Renal pelvis (tissue), 12 donors: ENCODE measurements at places on chromosomes 11 and 22.

DNA sequence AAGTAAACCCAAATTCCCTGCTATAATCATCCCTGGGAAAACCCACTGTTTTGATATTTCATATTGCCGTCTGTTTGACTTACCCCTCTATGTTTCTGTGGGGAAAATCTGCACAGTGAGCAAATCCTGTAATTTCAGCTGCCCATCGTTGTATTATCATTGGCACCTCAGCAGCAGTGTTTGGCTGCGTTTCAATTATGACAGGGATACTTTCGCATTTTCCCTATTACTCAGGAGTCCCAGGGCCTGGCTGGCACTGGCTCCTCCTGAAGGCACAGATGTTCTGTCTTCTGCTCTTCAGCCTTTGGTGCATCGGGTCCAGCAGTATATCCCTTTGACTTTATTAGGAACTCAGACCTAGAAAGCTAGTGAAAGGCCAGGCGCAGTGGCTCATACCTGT is 12.2 kb upstream of the MMP12 start:
- DNase-seq, result no peak

DNA sequence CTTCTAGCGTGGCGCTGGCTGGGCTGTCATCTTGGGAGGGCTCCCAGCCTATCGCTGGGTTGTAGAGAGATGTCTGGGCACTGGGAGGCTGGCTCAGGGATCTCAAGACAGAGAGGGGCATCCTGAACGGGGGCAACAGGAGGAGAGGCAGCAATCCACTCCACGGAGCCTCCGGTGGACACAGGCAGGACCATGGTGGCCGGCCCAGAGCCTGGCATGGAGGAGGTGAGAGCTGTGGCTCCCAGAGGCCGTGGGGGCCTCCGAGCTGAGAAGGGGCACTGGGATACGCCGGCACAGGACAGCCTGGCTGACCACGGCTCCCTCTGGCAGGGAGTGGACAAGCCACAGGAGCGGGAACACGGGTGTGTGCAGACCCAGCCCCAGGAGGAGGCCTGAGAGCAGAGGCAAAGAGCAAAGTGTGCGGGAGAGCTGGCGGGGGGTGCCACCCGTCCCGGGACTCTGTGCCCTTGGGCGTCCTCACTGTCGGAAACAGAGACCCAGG is 9.1 kb downstream of the MRGPRF start:
- DNase-seq, result no peak

DNA sequence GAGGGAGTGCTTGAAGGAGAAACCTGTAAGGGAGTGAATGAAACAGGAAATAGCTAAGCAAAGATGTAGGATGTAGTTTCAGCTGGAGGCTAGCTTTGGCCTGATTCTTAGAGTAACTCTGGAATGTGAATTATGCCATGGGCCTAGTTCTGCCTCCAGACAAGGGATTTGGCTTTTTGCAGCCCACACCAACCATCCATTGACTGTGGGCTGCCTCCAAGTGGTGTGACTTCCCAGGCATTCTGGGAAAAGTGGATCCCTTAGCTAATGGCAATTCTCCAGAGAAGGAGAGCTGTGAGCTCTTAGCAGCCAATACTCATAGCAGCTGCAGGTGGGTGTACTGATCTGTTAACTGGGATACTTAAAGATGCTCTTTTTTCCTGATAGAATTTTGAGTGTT is 2.0 kb upstream of the OR9I1 start:
- no peak for DNase-seq

DNA sequence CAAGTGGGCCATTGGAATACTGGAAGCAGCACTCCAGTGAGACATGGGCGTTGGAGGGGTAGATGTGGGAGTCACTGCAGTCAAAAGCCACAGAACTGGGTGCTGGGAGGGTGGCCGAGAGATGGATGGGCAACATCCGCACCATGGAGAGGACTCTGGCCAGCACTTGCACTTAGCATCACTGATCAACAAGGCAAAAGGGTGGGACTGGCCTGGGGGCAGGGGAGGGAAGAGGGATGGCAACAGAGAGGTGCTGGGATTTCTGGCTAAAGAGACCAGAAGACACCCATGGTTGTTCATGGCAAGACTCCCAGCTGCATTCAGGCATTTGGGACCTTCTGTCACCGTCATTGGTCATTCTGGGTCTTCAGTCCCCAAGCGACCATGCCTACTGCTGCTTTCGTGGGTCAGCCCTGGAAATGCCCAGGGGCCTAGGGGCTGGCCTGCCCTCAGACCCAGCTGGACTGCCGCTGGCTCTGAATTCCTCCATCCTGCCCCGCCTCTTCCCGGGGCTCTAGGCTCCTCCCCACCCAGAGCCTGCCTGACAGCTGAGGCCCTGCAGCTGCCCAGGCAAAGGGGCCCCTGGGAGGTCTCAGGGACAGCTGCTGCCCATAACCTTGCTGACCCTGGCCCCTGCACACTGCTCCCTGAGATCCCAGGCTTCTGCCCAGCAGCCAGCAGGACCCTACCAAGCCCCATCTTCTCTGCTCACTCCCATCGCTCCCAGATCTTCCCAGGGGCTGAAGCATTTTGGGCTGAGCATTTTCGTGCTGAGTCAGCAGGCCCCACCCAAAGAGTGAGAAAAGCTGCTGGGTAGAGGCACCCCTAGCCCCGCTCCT is 13.0 kb upstream of the CDC42EP2 start:
- DNase-seq, result peak; percentile 65

- DNase-seq, result no peak
Measured at GRCh38 chr22:39255449-39256185, 10.8 kb upstream of the PDGFB start.

GRCh38 chr11:33742249-33742851 is 6.1 kb upstream of the CD59 start:
- DNase-seq, result no peak

DNA sequence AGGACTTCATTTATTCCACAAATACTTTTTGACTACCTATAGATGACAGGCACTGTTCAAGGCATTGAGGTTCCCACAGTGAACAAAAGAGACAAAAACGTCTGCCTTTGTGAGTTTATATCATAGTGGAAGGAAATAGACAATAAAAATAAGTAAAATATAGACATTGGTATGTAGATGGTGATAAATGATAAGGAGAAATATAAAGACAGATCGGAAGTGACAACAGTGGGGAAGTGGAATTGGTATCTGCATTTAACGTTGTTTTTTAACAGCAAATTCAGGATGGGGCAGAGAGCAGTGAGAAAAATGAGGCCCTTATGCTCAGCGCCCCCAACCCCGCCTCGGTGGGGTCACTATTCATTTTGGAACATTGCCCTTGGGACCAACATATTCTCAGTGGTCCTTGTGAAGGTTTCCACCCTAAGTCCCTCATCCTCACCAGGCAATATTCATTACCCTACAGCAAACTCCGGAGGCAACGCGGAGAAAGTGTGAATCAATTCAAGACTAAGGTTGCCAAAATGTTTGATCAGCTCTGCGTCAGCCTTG is 627 bp upstream of the PEX26 start:
- no peak for DNase-seq

- no peak for DNase-seq
Measured at GRCh38 chr22:23530766-23531282, 49.3 kb downstream of the IGLL1 start.
